ENCODE measurements at places on chromosomes 3 and 15.

DNA sequence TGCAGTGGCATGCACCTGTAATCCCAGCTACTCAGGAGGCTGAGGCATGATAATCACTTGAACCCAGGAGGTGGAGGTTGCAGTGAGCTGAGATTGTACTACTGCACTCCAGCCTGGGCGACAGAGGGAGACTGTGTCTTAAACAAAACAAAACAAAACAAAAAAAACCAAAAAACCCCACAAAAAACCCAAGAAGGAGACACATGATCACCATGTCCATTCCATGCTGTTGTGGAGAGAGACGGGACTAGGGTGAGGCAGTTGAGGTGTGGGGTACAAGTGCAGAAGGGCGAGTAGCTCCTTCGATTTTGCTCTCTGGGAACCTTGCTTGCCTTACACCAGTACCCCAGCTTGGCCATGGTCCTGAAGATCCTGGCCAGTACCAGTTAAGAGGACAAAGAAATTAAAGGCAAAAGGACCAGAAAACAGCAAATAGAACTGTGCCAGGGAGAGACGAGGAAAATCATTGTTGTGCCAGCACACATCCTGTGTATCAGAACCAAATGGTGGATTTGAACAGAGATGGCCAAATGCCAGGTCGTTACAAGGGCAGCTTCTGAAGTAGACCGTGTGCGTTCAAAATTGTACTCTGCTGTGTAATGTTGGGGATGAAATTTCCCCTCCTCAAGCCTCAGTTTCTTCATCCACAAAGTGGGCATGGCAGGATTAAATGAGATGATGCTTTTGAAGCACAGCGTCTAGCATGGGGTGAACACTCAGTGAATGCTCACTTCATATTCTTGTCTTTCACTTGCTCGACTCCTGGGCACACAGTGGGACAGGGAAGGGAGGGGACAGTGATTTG lies 42.9 kb upstream of the CTSH start:
- no peak for DNase-seq

GRCh38 chr3:87191641-87192040 lies 35.5 kb upstream of the CHMP2B start:
- DNase-seq = no peak

DNA sequence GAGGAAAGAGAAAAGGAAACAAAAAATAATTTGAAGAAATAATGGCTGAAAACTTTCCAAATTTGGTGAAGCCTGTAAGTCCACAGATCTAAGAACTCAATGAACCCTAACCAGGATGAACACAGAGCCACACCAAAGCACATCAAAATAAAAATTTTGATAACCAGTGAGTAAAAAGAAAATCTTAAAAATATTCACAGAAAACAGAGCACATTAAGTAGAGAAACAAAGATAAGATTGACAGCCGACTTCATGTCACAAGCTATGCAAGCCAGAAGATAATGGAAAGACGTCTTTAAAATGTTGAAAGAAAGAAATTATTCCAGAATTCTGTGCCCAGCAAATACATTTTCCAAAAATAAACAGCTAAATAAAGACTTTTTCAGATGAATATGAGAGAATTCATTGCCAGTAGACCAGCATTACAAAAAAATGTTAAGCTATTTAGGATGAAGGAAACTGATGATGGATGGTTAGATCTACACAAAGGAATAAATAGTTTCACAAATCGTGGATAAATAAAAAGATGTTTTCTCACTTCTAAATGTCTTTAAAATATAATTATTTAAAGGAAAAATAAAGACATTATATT lies 140.2 kb upstream of the SKOR1 start:
- peak; percentile 6 for DNase-seq

GRCh38 chr3:172666873-172667694 lies 43.8 kb downstream of the NCEH1 start:
- DNase-seq = peak; percentile 92

DNA sequence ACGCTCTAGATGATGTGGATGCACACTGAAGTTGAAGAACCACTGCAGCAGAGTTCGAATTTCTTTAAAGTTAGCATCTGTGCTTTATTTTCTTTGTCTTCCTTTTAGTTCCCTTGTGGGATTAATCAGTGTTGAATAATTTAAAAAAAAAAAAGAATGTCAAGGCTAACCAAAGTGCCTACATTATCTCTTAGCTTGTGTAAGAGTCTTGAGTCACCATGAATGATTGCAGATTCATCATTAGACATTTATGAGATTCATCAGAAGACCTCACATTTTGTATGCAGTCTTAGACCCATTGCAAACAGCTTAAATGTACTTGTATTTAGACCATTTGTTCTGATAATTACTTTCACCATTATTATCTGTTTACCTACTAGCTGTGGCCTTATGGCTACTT lies 182.2 kb downstream of the FNDC3B start:
- no peak for DNase-seq

DNA sequence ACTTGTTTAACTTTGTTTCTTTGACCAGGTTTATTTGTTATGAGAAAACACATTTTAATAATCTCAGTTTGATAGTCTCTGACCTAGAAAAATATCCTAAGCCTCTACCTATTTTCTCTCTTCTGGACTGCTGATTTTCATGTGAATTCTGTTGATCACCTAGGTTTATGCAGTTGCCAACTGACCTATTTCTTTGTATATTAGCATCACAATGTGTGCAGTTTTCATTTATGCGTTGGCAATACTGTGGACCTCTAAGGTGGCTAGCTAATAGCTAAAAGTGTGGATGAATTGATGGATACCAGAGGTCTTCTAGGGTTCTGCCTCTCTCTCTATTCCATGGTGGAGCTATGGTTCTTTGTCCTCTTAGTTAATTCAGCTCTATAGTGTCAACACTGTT lies 72.1 kb downstream of the LRRC49 start:
- DNase-seq = no peak

DNA sequence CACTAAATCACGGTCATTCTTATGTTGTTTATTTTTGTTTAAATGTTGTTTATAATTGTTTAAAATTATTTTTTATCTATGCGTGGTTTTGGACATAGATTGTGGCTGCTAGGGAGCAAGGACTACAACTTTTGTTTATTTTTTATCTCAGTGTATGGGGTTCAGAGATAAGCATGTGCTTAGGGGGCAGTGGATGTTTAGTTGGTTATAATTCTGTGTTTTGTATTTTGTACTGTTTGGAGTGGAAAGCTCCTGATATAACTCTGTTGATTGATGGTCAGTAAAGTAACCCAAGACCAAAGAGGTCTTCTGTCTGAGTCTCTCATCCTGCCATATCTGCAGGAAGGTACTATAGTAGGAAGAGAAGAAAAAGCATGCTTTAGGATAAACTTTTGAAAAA lies 36.5 kb upstream of the NPHP3 start:
- DNase-seq = no peak

GRCh38 chr15:74179101-74179841 lies 5.8 kb downstream of the ISLR start:
- no peak for DNase-seq

- no peak for DNase-seq
Measured at GRCh38 chr15:101440846-101441590, 48.5 kb downstream of the PCSK6 start.

DNA sequence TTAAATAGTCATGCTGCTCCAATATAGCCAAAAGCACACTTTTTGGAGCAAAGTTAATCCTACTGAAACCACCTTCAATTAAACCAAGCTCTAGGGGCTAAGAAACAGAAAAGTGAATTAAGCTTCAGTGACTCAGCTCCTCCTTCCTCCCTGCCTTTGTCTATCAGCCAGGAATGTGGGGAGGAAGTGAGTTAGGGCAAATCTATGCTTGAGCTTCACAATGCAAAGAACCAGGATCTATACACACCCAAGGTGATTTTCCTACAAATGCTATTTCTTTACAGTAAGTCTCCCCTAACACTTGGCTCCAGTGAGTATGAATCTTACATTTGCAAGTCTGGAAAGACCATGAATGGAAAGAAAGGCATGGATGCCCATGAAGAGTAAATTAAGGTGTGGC lies 212.1 kb downstream of the P3H2 start:
- DNase-seq = no peak

GRCh38 chr15:64850778-64851502 lies 9.2 kb downstream of the PLEKHO2 start:
- no peak for DNase-seq

- DNase-seq = no peak
Measured at GRCh38 chr15:36050899-36051298, 504.9 kb upstream of the DPH6 start.

- DNase-seq = peak; percentile 4
Measured at GRCh38 chr15:77634266-77634962, 1.7 kb upstream of the LINGO1 start.

- no peak for DNase-seq
Measured at GRCh38 chr3:140585828-140586227, 92.0 kb upstream of the TRIM42 start.

- no peak for DNase-seq
Measured at GRCh38 chr15:58420579-58421043, 11.2 kb upstream of the LIPC start.

DNA sequence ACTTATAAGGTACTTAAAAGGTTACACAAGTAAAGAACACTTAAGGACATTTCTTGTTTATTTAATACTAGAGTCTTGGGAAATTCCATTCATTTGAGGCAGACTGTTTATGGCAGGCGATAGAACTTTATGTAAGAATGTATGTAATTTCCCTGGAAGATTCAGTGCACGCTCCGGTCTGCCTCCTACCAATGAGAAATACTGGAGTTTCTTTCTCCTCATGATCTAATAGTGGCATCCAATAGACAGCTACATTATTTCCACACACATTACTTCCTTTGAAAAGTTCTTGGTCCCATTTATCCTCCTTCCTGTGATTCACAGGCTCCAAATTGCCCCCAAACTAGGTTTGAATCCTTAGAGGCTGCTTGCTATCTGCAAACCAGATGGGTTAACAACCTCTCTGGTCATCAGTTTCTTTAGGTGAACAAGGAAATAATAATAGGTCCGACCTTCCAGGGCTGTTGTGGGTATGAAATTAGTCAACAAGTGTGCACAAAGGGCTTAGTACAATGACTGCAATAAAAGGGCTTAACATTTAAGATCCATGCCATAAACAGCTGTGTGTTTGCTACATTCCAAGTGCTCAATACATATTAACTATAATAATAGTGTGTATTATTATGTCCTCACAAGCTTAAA lies 30.7 kb downstream of the EIF4E3 start:
- DNase-seq = no peak

- DNase-seq = no peak
Measured at GRCh38 chr3:46261926-46262594, 19.8 kb downstream of the CCR3 start.

DNA sequence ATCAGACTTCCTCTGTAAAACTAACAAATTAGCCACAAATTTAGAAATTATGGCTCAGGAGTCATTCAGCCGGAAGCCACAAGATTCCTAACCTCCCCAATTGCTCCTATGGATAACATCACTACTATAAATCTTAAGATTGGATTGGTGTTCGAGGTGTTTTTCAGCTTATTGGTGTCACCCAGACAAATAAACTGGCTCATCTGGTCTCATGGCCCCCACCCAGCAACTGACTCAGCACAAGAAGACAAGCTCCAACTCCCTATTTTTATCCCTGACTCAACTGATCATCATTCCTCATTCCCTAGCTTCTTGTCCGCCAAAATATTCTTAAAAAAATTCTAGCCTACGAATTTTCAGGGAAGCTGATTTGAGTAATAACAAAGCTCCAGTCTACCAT lies 135.1 kb upstream of the STRIT1 start:
- no peak for DNase-seq

DNA sequence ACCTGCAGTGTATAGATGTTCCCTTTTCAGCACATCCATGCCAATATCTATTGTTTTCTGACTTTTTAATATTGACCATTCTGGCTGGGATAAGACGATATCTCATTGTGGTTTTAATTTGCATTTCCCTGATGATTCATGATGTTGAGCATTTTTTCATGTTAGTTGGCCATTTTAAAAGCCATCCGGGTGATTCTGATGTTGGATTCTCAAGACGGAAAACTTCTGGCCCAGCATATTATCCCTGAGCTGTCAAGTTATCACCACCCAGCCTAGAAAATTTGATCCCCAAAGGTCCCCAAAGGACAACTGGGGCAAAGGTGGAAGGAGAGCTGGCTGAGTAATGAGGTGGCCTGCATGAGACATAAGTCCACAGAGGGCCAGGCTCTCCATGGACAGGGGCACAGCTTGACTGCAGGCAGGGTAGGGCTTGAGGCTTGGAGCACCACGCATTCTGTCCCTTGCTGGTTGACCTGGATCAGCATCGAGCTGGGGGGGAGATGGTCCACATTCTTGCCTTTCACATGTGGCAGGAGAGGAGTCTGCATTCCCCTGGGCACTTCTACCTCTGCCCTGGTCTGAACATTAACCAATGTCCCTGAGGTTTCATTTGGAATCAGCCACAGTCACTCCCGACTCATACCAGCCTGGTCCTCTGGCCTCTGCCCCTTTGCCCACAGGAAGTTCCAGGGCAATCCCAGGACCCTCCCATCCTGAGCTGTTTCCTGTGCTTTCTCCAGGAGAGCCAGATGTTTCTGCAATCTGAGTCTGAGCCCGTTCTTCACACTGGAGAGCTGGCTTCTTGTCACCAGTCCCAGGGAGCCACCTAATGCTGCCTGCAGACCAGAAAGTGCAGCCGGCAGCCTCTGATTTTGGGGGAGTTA lies 69.2 kb downstream of the ISG20 start:
- no peak for DNase-seq

DNA sequence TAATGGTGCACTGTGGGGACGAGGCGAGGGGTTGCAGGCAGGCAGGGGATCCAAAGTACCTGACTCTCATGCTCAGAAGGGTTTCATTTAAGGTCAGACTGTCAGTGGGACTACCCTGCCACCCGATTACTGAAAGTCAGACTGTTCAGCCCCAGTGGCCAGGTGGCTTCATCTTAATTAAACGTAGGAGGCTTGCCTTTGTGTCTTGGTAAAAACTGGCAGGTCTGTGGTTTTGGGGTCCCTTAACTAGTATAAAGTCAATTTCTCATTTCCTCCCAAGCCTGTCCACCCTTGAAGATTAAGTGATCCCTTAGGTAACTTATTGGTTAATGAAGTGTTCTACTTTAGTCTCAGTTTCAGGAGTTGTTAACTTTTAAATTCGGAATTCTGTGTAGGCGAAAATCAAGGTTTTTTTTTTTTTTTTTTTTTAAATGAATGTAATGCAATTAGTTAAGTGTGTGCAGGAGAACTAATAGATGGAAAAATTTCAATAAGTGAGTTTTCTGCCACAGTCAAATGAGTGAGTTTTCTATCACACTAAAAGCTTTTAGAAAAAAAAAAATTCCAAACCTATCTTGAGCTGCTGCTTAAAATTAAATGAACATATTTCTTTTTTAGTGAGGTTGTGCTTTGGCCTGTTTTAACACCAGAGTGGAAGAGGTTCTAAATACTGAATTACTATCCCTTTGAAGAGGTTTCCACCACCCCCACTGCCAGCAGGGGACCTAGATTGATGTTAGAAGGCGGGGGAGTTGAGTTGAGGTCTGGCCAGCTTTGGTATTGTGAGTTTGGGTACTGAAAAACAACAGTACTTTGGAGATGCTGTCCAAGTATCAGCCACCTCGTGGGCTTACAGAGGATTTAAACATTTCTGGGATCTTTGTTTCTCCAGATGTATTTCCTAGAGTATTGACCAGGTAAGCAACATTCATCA lies 15.2 kb downstream of the ITPR1 start:
- DNase-seq = no peak

DNA sequence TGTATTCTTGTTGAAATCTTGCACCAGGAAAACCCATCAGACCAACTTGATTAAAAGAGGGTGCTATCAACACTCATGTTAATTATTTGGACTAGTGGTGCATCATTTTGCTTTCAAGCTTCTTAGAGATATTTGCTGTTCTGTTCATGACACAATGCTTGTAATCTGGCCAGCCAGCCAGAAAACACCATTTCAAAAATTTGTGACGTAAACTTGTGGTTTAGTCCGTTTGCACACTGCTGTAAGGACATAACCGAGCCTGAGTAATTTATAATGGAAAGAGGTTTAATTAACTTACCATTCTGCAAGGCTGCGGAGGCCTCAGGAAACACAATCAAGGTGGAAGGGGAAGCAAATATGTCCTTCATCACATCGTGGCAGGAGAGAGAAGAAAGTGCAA lies 374.3 kb upstream of the TGFBR2 start:
- no peak for DNase-seq
